NCI-H2029 (cell line): ENCODE measurements at places on chromosomes 7 and 10.

DNA sequence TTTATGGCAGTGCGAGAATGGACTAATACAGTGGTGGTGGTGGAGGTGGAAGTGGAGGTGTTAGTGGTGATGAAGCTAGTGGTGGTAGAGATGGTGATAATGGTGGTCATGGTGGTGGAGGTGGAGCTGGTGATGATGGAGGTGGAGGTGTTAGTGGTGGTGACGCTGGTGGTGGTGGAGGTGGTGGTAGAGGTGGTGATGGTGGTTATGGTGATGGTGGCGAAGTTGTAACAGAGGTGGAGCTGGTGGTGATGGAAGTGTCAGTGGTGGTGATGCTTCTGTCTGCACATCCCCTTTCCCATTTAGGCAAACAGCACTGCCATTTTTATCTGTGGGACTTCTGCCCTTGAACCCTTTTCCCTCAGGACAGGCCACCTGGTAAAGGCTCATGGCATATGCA is 7.4 kb upstream of the PTPRN2 start:
- DNase-seq = no peak

GRCh38 chr7:81111358-81111757 is 192.5 kb upstream of the SEMA3C start:
- DNase-seq = no peak

DNA sequence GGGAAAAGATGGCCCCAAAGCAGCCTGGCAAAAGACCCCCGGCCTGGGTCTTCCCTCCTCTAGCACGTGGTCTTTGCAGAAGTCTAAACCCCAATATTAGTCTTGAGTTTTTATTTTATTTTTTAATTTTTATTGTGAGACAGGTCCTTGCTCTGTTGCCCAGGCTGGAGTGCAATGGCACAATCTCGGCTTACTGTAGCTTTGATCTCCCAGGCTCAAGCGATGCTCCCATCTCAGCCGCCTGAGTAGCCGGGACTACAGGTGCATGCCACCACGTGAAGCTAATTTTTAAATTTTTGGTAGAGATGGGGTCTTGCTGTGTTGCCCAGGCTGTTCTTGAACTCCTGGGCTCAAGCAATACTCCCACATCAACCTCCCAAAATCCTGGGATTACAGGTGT is 40.3 kb upstream of the MXI1 start:
- no peak for DNase-seq

- no peak for DNase-seq
Measured at GRCh38 chr7:124813994-124814798, 48.6 kb upstream of the GPR37 start.

DNA sequence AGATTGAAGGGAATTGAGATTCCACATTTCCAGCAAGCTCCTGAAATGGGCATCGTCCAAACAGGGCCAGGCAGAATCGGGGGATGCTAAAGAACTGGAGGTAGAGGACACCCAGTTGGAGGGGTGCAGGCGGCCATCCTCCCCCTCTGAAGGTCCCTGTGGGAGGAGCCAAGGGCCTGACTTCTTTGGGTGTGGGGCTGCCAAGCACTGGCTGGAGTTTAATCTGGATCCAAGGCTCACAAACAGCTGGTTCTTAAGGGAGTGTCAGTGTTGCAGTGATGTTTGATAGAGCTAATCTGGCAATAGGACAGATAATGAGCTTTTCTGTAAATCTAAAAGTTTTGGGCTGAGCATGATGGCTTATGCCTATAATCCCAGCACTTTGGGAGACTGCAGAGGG is 20.8 kb downstream of the TSPAN14 start:
- no peak for DNase-seq

DNA sequence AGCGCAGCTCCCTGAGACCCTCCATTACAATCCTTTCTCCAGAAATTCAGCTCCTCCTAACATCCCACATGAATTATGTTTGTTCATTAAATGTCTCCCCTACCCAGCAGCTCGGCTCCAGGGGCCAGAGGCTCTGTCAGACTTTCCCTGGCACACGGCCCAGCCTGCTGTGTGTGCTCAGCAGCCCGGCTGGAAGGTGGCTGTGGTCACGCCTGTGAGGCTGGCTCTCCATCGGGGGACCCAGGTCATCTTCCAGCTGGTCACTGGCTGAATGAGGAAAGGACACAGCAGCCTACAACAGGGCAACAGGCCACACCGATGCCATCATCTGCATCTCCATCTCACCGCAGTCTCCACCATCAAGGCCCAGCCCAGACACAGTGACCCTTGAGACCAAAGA is 219.8 kb downstream of the MAD1L1 start:
- DNase-seq = peak; percentile 54

DNA sequence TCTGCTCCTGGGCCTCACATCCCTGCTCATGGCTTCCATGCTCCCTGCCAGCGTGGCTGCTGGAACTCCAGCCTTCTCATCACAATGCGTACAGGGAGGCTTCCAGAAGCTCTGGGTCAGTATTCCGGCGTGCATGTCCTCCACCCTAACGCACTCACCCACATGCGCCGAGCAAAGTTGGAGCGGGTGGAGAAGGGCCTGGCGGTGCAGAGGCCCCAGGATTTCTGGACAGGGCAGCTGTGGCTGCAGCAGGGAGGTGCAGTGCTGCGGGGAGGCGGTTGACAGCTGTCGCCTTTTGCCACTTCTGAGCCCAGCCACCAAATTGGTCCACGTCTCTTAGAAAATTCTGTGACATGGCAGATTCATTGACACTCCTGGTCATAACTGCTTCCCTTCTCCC is 33.6 kb upstream of the FAM20C start:
- no peak for DNase-seq
